ENCODE measurements at places on chromosomes 3 and 15. TPM values are rescaled to one million over a fixed set of nuclear protein-coding genes. Genes with fewer than 3 reads are reported as not detected.

GRCh38 chr3:126396536-126396935 lies 1.8 kb downstream of the CFAP100 start:
- H3K36me3 ChIP-seq = no peaks in the 10 kb centered on the region
- H3K4me3 ChIP-seq = no peak overlapping the region
- DNase-seq = no peak
- H3K27me3 ChIP-seq = peaks cover 5% of the 10 kb centered on the region

EXD1 gene
- 0.15 TPM for total RNA-seq

DNA sequence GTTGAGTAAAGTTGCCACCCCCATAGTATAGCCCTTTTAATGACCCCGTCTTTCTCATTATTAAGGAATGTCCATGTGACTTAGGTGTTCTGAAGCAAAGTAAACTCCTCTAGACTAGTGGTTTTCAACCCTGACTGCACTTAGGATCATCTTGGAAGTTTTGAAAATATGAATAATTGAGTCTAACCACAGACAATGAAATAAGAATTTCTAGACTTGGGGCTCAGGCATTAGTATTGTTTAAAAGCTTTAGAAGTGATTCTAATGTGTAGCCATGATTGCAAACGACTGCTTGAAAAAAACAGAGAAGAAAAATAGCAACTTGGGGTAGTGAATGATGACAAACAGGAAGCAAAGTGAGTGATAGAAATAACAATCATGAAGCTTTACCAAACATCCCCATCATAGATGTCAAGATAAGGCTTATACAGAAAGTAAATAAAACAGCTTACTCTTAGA lies 35.0 kb downstream of the ALCAM start:
- H3K27me3 ChIP-seq = no peaks in the 10 kb centered on the region
- peak; percentile 89 for DNase-seq
- H3K36me3 ChIP-seq = no peaks in the 10 kb centered on the region
- no peak overlapping the region for H3K4me3 ChIP-seq
- H3K27ac ChIP-seq = peak overlapping the region; percentile 17

DNA sequence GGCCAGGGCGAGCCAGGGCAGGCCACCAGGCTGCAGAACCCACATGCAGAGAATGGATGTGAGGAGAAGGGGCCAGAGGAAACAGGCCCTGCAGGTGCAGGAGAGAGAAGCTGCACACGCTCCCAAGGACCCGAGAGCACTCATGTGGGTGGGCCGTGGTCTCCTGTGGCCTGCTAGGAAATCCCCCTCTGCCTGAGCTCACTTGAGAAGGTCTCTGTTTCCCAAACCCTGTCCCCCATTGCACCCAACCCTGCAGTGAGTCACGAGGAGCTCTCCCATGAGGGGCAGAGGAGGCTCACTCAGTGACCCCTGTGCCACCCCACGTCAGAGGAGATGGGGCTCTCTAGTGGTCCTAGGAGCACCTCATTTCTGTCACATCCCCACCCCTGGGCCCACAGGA lies 111.1 kb downstream of the KLF13 start:
- H3K27me3 ChIP-seq = no peaks in the 10 kb centered on the region
- H3K4me1 ChIP-seq = 0 out of 2 replicates have a peak, but pooled peaks cover 3% of the 10 kb centered on the region
- H3K27ac ChIP-seq = no peak overlapping the region
- no peaks in the 10 kb centered on the region for H3K36me3 ChIP-seq

DNA sequence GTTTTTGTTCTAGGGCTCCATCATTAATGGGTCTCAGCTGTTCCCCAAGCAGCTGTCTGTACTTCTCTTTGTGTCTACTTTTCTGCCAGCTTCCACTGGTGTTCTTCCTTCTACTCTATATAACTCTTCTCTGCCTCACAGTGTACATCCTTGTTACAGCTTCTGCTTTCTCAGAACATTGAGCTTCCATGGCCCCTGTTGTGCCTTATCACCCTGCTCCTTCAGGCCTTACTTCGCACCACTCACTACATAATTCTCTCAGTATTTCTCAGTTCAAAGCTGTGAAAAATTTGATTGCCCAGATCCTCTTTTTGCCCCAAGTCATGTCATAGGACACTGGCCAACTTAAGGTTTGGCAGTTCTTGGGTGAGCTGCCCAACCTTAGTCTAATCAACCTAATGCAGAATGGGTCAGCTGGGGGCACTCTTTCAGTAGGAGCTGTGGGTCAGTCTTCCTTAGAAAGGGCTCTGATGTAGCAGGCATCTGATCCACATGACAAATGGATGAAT lies 28.9 kb downstream of the CSTA start:
- no peaks in the 10 kb centered on the region for H3K4me1 ChIP-seq
- no peaks in the 10 kb centered on the region for H3K27me3 ChIP-seq
- no peak overlapping the region for H3K27ac ChIP-seq
- H3K4me3 ChIP-seq = no peak overlapping the region
- DNase-seq = no peak

- H3K27ac ChIP-seq = no peak overlapping the region
- H3K36me3 ChIP-seq = no peaks in the 10 kb centered on the region
- H3K4me1 ChIP-seq = no peaks in the 10 kb centered on the region
- no peak overlapping the region for H3K4me3 ChIP-seq
- no peak for DNase-seq
- H3K27me3 ChIP-seq = no peaks in the 10 kb centered on the region
These were observed 17.8 kb downstream of the LRIG1 start for GRCh38 chr3:66483006-66483405.

DNA sequence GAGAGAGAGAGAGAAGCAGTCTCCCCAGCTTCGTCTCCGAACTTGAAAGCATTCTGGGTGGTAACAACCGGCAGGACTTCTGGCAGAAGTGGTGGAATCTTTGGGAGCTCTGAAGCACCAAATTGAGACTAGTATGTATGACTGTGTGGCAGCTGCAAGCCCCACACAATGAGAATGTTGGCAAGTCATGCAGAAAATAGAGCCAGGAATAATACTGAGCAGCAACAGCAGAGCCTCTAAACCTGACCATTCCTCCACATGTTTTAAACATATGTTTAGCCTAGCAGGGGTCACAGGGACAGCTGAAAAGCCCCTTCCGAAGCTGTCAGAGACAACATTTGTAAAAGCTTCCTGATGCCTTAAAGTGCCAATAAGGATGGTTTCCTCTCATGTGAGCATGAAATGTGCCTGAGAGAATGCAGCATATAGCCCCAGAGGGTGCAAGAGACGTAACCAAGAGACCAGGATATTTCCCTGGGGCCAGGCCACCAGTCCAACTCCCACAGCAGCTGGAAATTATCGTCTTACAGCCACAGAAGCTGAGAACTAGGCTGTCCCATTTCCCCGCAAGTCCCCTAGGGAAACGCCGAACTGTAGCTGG lies 178.6 kb upstream of the CCDC54 start:
- no peak overlapping the region for H3K4me3 ChIP-seq
- H3K27ac ChIP-seq = no peak overlapping the region
- H3K4me1 ChIP-seq = no peaks in the 10 kb centered on the region
- DNase-seq = no peak
- H3K27me3 ChIP-seq = no peaks in the 10 kb centered on the region

GOLGA8R gene
- total RNA-seq = 0.80 TPM

DNA sequence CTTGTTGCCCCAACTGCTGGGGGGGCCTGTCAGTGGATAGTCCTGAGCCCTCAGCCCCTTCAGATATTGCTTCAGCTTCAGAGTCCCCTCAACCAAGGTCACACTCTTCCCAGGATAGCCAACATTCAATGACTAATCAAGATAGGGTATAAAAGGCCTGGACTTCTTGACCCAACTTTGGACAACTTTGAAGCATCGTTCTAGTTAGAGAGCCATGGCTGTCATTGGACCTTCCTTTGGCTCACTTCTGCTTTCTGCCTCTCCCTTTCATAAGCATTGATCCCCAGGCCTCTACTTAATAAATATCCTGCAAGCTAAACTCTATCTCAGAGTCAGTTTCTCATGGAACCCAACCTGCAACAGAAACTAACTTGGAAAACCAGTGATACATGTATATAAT lies 31.3 kb upstream of the DCLK3 start:
- H3K4me3 ChIP-seq = no peak overlapping the region
- no peak for DNase-seq
- no peaks in the 10 kb centered on the region for H3K36me3 ChIP-seq
- H3K27me3 ChIP-seq = no peaks in the 10 kb centered on the region

DNA sequence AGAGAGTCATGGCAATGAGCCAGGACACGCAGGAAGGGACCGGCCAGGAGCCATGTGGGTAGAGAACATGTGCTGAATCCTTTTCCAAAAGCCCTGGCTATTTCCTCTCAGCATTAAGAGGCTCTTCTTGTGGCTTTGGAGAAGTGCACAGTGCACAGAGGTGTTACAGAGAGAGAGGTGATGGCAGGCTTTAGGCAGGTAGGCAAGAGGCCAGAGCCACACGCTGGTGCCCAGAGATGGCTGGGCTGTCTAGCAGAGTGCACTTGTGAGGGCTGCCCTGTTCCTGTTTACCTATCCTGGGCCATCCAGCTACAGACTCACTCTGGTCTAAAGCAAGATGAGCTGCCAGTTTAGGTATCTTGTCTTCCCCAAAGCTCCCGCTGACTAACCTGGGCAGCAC lies 402.6 kb downstream of the OCA2 start:
- DNase-seq = no peak
- no peaks in the 10 kb centered on the region for H3K36me3 ChIP-seq
- H3K27me3 ChIP-seq = no peaks in the 10 kb centered on the region
- no peaks in the 10 kb centered on the region for H3K4me1 ChIP-seq

Measured in Panc1 (cell line).